ENCODE measurements at places on chromosomes 1 and 21. TPM values are rescaled to one million over a fixed set of nuclear protein-coding genes. Genes with fewer than 3 reads are reported as not detected.

Gene LAMC2
- polyA plus RNA-seq = 0.03 TPM

Gene CHTOP
- polyA plus RNA-seq = 51.9 TPM

DNA sequence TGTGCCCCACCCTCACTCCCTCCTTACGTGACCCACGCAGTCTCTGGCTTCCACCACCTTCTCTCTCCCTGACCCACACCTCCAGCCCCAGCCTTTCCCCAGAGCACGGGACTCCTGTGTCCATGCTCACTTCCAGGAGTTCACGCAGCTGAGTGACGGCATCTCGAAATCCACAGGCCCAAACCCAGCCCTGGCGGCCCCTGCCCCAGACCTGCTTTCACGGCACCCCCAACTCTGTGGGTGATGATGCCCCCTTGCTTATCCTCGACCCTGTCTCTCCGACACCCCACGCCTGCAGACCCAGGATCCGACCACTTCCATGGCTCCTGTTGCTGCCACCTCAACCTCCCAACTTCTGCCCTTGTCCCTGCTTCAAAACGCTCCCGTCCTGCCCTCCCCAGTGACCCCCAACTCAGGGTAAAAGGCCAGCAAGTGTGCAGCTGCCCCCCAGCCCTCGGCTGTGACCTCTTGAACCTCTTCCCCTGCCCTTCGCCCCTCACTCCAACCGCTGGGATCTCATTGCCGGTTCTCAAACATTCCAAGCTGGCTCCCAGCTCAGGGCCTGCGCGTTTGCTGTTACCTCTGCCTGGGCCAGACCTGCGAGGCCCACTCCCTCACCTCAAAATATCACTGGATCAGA is 30.4 kb upstream of the LAPTM5 start:
- H3K36me3 ChIP-seq = no peaks in the 10 kb centered on the region
- no peak overlapping the region for H3K4me3 ChIP-seq
- H3K27ac ChIP-seq = no peak overlapping the region
- H3K4me1 ChIP-seq = peaks cover 62% of the 10 kb centered on the region
- DNase-seq = no peak

- H3K36me3 ChIP-seq = no peaks in the 10 kb centered on the region
- no peak for DNase-seq
- no peaks in the 10 kb centered on the region for H3K27me3 ChIP-seq
- H3K27ac ChIP-seq = no peak overlapping the region
These were observed 10.1 kb upstream of the MAP1LC3C start for GRCh38 chr1:242008826-242009495.

DNA sequence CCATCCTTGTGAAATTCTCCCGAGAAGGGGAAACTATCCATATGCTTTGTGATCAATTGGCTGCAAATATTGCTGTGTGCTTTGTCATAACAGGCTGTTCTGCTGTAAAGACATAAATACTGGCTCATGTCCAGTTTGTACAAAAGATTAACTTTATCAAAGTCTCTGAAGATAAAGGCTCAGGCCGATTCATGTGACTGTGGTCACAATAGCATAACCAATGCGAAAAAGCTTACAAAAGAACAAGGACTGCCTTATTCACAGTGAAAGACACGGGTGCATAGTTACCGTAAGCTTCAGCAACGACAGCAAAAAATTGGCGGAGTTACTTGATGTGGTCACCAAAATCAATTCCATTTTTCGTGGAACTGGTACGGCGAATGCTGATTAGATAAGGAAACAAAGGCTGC is 173.6 kb upstream of the CHRM3 start:
- no peaks in the 10 kb centered on the region for H3K36me3 ChIP-seq
- no peaks in the 10 kb centered on the region for H3K27me3 ChIP-seq
- no peak for DNase-seq
- no peak overlapping the region for H3K27ac ChIP-seq

DNA sequence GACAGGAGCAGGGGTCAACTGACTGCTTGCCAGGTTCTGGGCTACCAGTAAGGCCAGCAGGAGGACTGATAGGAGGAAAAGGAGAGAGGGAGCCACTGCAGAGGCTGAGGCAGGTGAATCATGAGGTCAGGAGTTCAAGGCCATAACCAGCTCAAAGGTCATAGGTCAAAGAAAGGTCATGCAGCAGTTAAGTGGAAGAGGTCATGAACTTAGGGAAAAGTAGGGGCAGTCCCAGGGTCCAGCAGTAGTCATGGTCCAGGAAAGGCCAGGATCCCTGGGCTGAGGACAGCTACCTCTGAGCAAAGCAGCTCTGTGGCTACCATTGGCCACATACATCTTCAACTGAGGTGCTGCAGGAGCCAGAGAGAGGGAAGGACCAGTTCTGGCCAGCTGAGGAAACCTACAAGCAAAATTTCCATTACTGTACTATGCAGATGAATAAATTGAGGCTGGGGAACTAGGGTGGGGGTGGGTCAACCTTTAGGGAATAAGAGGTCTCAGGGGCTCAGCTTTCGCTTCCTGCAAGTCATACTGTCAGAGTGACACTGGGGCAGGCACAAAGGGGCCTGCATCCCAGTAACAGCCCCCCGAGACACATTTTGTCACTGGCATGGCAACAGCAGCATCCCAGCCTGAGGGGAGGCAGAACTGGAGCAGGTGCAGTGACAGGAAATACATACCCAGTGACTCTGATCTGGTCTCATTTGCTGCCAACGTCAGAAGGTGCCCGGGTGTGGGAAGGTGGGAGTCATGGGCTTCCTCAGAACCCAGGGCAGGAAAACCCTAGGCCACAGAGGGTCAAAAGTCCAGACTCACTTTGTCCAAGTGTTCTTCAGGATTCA is 5.2 kb upstream of the INPP5B start:
- no peaks in the 10 kb centered on the region for H3K36me3 ChIP-seq
- no peak for DNase-seq
- H3K27me3 ChIP-seq = no peaks in the 10 kb centered on the region
- H3K4me1 ChIP-seq = peaks cover 70% of the 10 kb centered on the region

- no peak overlapping the region for H3K27ac ChIP-seq
- peaks cover 10% of the 10 kb centered on the region for H3K4me1 ChIP-seq
- DNase-seq = peak; percentile 77
- H3K4me3 ChIP-seq = peak overlapping the region; percentile 69
These were observed 34.7 kb upstream of the SCCPDH start for GRCh38 chr1:246689409-246690008.

Data from HepG2 (cell line).